ENCODE measurements at places on chromosomes 4 and X.

- DNase-seq: peak; percentile 60
Measured at GRCh38 chrX:1246816-1247215, 21.8 kb upstream of the CSF2RA start.

GRCh38 chr4:155342142-155342541 is 34.6 kb downstream of the MAP9 start:
- peak; percentile 8 for DNase-seq

GRCh38 chr4:56908206-56909085 is 746 bp downstream of the REST start:
- DNase-seq: peak; percentile 53

- DNase-seq: peak; percentile 80
Measured at GRCh38 chr4:68447201-68447600, at the start of gene TMPRSS11E. TSS of gene TMPRSS11E (plus strand) at chr4:68447463. CDS start at chr4:68447513, 50 bp downstream.

DNA sequence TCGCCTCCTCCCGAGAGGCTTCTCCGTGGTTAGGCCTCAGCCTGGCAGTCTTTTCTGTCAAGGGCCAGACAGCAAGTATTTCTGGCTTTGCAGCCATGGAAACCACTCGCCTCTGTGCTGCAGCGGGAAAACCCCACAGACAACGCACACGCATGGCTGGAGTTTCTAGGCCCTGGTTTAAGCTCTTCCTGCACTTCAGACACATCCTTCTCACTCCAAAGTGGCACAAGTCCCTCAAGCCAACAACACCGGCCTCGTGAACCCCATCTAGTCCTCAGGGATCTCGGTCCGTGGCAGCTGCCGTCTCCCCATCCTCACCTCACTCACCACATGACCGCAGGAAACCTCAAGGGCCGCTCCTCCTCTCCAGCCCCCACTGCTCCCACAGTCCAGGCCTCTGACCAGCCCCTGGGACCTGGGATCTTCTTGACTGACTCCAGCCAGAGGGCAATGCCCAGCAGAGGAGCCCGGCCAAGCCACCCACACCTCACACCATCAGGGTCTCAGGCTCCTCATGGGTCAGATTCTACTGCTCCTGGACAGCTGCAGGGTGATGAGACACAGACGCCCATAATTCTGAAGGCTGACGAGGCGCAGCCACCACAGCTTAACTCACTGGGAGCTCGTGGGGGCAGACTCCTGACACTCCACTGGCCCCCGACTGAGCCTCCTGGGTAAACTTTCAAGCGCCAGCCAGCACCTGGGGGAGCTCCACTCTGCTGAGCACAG is 21.7 kb downstream of the LETM1 start:
- DNase-seq: no peak

- no peak for DNase-seq
Measured at GRCh38 chrX:30906726-30907125, 17.7 kb upstream of the TAB3 start.

DNA sequence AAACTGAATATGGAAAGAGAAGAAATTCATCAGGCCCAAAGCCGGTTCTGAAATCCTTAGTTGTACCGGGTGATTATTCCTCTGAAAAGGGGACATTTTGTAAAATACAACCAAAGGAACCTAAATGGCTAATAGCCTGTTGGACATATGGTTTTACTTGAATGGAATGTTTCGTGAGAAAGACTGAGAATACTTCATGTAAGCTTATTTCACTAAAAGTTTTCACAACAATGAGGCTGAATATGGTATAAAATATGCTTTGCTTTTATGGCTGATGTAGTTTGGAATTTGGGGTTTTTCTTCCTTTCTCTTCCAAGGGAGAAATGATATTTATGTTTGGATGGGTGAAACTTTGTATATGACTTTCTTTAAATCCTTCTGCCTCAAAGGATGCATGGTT is 2.7 kb downstream of the GRIA3 start:
- DNase-seq: no peak

GRCh38 chr4:63787326-63787725 is 621.9 kb downstream of the TECRL start:
- DNase-seq: no peak

DNA sequence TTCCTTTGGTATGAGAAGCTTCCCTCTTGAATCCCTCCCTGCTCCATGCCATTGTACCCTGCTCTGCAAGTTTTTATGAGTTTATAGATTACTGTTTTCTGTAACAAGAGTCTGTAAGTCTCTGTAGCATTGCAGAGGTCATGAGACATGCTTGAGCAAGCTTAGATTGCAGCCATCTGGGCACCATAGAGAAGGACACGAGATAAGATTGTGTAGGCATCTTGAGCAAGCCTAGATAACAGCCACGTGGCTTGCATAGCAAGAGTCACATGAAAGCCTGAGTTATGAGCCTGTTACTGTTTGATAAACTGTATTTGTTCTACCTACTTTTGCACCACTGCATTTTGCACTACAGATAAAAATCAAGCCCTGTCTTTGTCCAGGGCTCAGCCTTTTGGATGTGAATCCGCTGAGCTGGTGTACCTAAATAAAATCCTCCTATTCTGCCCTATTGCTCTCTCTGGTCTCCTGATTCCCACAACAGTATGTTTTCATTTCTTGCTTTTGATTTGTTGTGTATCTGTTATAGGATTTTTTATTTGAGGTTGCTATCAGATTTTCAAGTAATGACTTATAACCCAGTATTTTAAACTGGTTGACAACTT is 127.4 kb upstream of the ANKRD50 start:
- no peak for DNase-seq

DNA sequence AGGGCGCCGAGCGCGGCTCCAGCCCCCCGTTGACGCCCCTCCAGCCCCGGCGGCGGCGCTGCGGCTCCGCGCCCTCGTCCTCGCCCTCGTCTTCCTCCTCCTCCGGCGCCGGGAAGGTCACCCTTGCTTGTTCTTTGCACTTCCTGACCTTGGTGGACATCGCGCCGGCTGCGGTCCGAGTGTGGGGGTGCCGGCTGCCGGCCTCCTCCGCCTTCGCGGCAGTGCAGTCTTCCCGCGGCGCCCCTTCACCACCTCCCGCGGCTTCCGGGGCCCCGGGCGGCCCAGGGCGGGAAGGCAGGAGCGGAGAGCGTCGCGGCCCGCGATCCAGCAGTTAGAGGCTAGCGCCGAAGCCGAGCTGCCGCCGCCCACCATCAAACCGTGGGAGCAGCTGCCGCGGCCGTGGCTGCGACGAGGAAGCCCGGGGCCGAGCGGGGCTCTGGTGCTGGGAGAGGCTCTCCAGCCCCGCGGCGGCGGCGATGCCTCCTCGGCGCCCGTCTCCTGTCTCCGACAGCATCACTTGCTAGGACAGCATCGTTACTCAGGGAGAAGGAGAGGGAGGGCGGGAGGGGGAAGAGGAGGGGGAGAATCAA is at the start of gene TRPC3:
Gene TRPC3 (minus strand): TSS at position 540 of the 590 bp plus-strand sequence. CDS start 380 bp downstream, at position 160.
- DNase-seq: no peak

GRCh38 chr4:71833232-71833900 is 49.5 kb upstream of the GC start:
- DNase-seq: peak; percentile 69

DNA sequence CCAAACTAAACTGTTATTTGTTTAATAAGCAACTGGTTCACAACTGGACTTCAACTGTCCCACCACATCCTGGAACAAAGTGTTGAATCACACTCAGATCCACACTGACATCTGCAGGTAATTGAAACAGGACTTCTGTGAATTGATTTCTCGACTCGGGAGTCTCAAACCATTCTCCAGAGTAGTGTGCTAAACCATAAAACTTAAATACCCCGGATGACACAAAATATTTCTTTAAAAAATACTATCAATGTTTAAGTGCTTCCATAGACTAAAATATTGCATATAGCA is 95.4 kb upstream of the PLAC1 start:
- no peak for DNase-seq

GRCh38 chrX:118239178-118239870 is 106.6 kb upstream of the WDR44 start:
- DNase-seq: no peak

GRCh38 chr4:5500165-5500564 is 208.2 kb downstream of the EVC2 start:
- no peak for DNase-seq

- DNase-seq: no peak
Measured at GRCh38 chr4:304969-305680, at the start of gene ZNF732. TSS of gene ZNF732 (minus strand) at chr4:305474. CDS start at chr4:305310, 164 bp downstream.

GRCh38 chr4:27000820-27001219 is 140.2 kb downstream of the STIM2 start:
- DNase-seq: peak; percentile 46

GRCh38 chr4:7116705-7117104 is 48.8 kb upstream of the GRPEL1 start:
- no peak for DNase-seq

- no peak for DNase-seq
Measured at GRCh38 chr4:75107755-75108612, 175.1 kb downstream of the PARM1 start.

DNA sequence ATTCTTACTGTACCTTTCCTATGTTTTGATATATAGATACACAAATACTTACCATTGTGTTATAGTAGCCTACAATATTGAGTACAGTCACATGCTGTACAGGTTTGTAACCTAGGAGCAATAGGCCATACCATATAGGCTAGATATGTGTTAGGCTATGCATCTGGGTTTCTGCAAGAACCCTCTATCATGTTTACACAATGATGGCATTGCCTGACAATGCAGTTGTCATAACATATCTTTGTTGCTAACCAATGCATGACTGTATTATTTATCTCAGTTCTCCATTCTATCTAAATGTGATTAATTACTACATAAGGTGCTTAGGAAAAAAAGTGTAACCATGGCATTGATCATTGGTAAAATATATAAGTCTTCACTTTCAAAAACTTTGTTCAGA is 10.0 kb upstream of the SPCS3 start:
- no peak for DNase-seq

DNA sequence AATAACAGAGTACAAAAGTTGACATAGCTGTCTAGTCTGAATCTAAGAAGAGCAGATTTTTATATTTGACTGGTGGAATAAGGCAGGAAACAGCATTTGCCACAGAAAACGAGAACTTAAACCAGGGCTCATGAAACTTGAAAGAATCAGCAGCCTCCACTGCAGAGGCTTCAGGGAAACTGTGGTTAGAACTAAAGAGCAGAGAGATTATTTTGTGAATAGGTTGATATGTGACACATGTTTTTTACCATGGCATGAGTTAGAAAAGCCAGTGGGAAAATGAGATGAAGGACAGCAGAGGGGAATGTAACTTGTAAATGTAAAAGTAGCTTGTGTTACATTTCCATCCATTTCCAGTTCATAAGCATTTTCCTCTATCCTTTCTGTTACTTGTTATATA is 63.7 kb upstream of the CAMK2D start:
- DNase-seq: no peak

DNA sequence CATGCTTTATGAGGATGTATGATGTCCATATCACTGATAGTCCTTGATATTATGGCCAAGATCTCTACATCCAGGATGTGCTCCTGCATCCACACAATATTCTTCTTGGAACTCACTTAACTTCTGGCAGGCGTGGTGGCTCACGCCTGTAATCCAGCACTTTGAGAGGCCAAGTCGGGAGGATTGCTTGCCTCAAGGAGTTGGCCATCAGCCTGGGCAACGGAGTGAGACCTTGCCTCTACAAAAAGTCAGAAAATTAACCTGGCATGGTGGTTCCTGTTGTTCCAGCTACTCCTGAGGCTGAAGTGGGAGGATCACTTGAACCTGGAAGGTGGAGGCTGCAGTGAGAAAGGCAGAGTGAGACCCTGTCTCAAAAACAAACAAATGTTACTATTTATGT is 2.3 kb upstream of the HNRNPD start:
- no peak for DNase-seq

GRCh38 chr4:184942444-184943425 is 75.6 kb upstream of the HELT start:
- DNase-seq: no peak

- peak; percentile 87 for DNase-seq
Measured at GRCh38 chr4:78551420-78552351, at the start of gene ANXA3. TSS of gene ANXA3 (plus strand) at chr4:78551770. CDS start at chr4:78554474, 2,704 bp downstream.

DNA sequence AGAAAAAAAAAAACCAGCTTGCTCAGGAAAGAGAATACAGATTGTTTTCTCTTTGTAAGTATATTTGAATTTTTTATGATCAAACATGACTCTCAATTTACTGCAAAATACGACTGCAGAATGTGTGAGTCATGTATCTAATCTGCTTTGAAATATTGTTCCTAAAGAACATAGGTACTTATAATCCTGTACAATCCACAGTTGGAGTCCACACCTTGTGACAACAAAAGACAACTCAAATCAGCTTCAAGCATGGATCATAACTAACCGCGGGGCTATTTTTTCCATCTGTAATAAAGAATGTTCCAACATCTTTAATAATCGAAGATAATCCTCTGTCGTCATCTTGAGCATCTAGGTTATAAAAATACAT is 77.8 kb upstream of the STIM2 start:
- no peak for DNase-seq

GRCh38 chrX:153378607-153379006 is 22.5 kb downstream of the PNMA6E start:
- DNase-seq: no peak

DNA sequence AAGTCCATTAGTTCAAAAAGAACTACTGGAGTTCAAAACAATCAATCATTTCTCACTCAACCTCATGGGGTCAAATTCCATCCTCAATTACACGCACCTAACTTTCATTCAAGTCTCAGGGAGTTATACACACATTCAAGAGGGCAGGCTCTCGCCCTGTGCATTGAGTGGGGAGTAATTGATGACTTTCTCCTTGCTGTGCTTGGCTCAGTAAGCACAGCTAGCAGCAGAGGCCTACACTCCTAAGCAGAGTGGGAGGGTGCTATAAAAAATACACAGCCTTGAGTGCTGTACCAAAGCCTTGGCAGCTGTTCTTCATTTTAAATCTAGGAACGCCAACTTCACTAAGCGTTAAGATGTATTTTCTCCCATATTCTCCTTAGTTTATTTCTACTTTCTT is 958.3 kb upstream of the ADGRL3 start:
- no peak for DNase-seq

GRCh38 chr4:177492022-177492421 is 49.8 kb upstream of the AGA start:
- no peak for DNase-seq

GRCh38 chr4:150679018-150679764 is 97.2 kb downstream of the MAB21L2 start:
- no peak for DNase-seq

DNA sequence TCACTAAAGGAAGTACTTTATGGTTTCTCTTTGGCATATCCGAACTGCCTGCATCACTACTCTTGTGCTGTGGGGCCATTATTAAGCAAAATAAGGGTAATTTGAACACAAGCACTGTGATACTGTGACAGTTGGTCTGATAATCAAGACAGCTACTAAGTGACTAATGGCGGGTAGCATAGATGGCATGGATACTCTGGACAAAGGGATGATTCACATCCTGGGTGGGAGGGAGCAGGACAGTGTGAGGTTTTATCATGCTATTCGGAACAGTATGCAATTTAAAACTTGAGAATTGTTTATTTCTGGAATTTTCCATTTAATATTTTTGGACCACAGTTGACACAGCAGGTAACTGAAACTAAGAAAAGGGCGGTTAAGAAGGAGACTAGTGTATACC is 52.6 kb upstream of the CITED1 start:
- DNase-seq: no peak

DNA sequence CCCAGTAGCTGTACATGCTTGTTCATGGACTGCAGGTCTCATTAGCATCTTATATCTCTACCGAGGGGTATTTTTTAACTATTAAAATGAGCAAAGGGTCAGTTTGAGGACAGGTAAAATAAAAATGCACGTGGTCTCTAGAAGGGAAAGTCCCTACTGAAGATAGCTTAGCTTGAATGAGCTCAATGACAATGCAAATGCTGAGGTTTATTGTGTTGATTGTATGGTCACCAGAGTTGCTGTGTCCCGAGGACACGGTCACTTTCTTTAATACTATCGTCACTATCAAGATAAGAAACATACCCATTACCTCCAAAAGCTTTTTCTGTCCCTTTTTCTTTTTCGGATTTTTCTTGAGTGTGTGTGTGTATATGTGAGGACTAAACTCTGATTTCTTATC is 250.5 kb upstream of the PRKX start:
- no peak for DNase-seq

- peak; percentile 16 for DNase-seq
Measured at GRCh38 chrX:36543499-36543898, 464.7 kb upstream of the FAM47C start.

Data from HT-29 (cell line).